ENCODE measurements at places on chromosomes 12 and 14.
A peak's percentile ranks its signal among the peaks of the same experiment; 100 is the strongest.

GRCh38 chr12:6465467-6466183 is 4.9 kb downstream of the VAMP1 start:
- DNase-seq, result peak; percentile 70

DNA sequence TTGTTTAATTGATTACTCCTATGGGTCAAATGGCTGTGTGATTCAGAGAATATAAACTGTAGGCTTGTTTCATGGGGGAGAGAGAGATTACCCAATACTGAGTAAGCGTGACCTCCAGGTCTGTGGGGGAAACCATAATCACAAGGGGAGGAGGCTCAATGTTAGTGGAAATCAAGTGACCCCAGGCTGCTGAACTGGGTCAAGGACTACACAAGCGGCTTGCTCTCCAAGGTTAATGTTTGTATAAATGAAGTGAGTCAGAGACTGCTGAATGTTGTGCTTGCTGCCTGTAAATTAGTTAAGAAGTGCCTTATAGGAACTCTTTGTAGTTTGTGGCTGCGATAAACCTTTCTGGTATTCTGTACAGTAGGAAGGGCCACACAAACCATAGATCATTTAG is 479.7 kb downstream of the AACS start:
- no peak for DNase-seq

- DNase-seq, result peak; percentile 62
These were observed 756 bp downstream of the TULP3 start for GRCh38 chr12:2891240-2892053.

GRCh38 chr12:44053549-44054127 is 217.8 kb downstream of the TMEM117 start:
- peak; percentile 34 for DNase-seq

- no peak for DNase-seq
These were observed 1027.6 kb downstream of the BCL11B start for GRCh38 chr14:98244162-98244948.

DNA sequence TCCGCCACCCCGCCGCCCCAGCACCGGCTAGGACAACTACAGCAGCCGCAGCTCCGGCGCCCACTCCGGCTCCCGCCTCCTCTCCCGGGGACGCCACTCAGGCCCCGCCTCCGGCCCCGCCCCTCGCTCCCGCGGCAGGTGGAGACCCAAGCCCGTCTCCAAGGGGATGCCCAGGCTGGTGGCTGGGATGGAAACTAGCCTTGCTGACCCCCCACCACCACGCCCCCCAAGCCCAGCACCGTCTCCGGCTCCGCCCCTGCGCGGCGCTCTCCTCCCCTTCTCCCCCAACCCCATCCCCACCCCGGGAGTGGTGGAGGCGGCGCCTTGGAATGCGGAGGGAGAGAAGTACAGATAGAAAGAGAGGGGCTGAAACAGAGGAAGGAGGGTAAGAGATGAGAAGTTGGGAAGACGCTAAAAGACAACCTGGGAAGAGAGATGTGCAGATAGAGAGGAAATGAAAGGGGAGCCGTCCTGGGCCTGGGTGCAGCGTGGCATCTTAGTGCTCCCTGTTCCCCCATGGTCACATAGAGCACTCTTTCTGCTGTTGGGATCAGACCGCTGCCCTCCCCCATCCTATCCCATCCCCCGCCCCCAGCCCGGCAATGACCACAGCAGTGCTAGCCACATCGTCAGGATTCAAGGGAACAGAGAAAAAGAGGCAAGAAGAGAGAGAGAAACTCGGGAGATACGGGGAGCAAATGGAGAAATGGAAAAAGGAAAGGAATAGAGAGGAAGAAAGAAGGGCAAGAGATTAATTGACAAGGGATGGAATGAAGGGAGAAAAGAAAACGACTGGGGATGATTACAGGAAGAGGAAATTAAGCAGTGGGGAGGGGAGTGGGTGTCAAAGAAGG is at the start of gene ITGA7:
Gene ITGA7 (minus strand): TSS at position 64 of the 854 bp plus-strand sequence. CDS start 222 bp downstream, outside the sequence.
- DNase-seq, result no peak

DNA sequence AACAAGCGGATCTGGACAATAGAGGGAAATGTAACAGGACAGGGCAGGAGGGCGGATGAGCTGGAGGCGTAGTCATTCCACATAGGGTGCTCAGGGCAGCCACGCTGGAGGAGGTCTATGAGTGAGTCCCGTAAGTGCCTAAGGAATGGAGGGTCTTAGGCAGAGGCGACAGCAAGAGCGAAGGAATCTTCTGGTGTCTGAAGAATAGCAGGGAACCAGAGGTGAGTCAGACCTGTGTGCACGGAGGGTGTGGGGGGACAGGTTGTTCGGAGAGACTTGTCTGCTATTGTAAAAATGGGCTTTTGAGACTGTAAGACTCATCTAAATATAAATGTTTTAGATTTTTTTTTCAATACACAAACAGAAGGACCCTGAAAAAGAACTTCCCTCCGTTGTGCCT is 70.6 kb downstream of the SETD3 start:
- DNase-seq, result no peak

- DNase-seq, result no peak
These were observed 19.8 kb downstream of the MMAB start for GRCh38 chr12:109553483-109553882.

GRCh38 chr12:25264862-25265261 is 14.1 kb upstream of the KRAS start:
- no peak for DNase-seq

DNA sequence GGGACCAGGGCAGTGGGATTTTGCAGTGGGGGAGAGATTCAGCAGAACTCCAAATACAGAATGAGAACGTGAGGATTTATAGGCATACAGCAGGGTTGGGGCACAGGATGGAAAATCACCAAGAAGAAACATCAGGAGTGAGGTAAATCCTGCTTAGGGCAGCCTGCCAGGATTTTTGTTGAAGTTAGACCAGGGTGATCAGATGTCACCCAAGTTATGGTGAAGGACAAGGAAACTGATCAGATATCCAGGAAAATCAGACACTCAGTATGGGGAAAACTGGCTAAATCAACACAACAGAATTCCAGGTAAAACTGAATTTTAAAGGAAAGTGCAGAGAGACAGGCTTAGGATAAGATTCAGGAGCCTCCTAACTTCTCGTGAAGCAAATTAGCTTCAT is 682.4 kb downstream of the TMEM121 start:
- no peak for DNase-seq

DNA sequence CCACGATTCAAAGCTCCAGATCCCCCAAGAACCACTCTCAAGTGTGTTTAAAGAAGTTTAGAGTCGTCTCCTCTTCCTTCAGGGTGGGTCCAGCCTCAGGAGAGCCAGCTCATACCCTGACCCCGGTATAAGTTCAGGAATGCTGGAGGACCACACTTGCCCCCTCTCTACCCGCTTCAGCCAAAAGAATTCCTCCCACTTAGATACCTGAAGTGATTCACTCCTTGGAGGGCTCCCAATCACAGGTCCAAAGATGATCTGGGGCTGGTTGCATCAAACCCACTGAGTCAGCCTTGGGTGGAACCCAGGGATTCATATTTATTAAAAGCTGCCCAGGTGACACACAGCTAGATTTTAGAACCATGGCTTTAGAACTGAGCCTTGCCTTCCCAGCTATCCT is 133.5 kb upstream of the PARP11 start:
- no peak for DNase-seq

DNA sequence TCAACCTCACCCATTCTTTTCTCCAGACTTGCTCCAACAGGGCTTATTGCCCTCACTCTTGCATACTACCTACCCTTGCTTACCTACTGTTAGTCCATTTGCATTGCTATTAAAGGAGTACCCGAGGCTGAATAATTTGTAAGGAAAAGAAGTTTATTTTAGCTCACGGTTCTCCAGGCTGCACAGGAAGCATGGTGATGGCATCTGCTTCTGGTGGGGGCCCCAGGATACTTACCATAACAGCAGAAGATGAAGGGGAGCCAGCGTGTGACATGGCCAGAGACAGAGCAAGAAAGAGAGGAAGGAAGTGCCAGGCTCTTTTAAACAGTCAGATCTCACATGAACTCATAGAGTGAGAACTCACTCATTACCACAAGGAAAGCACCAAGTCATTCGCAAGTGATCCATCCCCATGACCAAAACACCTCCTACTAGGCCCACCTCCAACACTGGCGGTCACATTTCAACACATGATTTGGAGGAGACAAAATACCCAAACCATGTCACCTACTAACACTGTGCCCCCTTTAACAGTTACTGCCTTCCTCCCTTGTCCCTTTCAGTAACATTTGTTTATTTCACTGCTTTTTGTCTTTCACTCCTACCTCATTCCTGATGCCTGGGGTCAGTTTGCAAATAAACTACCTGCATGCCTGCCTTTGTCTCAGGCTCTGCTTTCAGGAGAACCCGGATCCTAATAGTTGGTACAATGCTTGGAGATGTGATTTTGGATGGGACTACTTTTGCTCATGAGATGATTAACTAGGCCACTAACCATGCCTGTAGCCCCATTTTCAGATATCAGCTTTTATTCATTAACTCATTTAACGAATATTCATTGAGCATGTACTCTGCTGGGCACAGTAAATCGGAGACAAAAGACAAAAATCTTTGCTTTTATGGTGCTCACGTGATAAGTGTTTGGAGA is 41.6 kb upstream of the CSRP2 start:
- no peak for DNase-seq

GRCh38 chr12:24997970-24998582 is 49.2 kb upstream of the BCAT1 start:
- peak; percentile 94 for DNase-seq

DNA sequence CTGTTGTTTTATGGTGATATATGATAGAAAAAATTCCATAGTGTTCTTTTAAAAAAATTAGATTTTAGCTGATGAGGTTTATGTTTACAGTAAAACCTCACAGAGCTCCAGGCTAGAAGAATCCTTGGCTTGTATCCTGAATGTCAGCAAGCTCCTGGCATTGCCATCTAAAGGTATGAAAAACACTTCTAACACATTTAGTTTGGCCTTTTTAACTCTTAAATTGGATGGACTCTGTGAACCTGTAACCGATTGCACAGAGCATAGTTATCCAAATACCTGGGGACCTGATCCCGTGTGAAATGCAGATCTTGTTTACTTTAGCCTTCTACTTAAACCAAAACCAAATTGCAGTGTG is 241.1 kb upstream of the DCN start:
- DNase-seq, result no peak

GRCh38 chr14:45811155-45811554 is 558.2 kb upstream of the MIS18BP1 start:
- DNase-seq, result no peak

- peak; percentile 89 for DNase-seq
These were observed 126.2 kb downstream of the CRADD start for GRCh38 chr12:93803424-93803807.

DNA sequence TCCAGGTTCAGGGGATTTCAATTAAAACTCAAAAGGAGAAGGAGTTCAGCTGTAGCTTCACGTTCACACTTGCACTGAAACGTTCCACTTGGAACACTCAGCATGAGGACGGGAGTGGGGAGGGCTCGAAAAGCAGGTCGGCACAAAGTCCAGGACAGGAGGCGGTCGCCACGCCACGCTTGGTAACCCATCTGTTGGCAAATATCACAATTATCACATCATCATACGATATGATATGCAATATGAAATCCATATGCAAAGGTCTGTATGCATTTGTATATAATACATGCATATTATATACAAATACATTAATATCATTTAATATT is 17.2 kb downstream of the ADGRD1 start:
- no peak for DNase-seq

DNA sequence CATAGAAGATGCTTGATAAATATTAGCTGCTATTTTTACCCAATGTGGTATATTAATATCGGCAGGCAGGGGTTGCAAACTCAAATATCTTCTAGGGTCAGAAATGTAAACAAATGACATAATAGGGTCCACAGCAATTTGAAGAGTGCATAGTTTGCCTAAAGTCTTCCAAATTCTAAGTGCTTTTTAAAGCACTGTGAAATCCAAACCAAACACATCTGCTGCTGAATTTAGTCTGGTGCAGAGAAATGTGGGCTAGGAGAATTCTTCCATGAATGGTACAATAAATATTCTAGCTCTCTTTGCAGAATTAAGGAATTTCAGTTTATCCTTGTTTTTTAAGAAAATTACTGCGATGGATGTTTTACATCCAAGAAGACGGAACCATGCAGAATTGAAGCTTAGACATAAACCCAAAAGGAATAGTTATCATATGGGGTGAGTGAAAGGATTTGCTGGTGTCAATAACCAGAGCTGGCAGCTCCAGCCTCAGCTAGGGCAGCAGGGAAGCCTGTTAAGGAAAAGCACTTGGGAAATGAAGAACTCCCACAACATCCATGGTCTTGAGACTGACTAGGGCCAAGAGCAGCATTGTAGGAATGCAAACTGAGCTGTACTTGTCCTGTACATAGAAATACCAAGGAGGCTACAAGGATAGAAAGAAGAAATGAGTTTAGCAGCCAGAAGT is 65.5 kb downstream of the PTPRR start:
- no peak for DNase-seq

GRCh38 chr12:124761871-124762270 is 101.8 kb downstream of the SCARB1 start:
- DNase-seq, result peak; percentile 58

DNA sequence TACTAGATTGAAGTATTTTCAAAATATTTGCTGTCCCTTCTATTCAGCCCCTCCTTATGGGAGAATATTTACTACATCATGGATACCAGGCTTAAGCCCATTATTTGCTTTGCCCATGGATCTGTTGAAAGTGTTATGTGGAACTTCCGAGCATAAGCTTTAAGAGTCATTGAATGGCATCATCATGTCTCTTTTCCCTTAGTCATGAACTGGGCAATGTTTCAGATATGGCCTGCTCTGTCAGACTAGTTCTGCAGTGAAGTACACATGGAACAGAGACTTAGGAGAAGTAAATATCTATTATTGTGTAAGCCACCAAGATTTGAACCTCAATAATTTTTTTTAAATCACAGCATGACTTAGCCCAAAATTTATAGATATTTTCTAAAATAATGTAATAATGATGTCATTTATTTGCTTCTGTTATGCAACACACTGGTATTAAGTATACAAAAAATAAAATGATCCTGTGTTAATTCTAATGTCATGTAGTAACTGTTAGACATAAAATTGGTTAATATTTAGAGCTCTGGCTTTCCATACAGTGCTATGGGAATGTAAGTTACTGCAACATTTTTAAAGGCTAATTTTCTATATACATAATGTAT is 1097.3 kb downstream of the SLC16A7 start:
- no peak for DNase-seq

DNA sequence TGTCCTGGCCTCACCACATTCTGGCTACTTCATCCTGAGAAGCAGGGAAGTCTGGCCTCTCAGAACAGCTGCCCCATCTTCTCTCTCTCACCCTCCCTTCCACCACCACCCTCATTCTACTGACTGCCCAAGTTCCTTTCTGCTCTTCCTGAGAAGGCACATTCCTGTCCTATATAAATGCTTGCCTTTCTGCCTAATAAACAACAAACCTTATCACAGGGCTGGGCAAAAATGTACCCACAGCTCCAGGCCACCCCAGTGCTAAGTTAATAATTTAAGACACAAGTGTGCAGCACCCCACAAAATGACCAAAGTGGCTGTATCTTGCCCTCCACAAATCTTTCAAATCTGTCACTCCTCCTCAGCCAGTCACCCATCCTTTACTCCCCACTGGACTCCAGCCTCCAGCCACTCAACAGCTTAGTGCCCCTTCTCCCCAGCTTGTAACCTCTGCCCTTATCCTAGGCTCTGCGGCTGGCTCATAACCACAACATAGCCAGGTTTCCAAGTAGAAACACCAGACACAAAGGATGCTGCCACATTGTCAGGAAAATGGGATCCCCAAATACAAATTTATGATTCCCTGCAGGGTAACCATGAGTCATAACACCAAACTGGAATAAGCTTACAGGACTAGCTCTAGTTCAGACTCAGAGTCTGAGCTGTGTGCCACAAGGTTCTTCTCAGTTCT is 15.0 kb downstream of the OXA1L start:
- peak; percentile 59 for DNase-seq
